CD4-positive, alpha-beta T cell treated with Interleukin-21 for 1 hour (primary cell): ENCODE measurements at places on chromosomes 6 and 20.

- no peak for DNase-seq
Observed at GRCh38 chr6:66838764-66839163, 1131.7 kb upstream of the EYS start.

GRCh38 chr6:90160013-90160412, 136.6 kb downstream of the BACH2 start:
- DNase-seq = no peak

- no peak for DNase-seq
Observed at GRCh38 chr20:13147071-13147963, 73.8 kb upstream of the ISM1 start.

GRCh38 chr20:25619514-25619913, 4.3 kb downstream of the NANP start:
- DNase-seq = no peak

DNA sequence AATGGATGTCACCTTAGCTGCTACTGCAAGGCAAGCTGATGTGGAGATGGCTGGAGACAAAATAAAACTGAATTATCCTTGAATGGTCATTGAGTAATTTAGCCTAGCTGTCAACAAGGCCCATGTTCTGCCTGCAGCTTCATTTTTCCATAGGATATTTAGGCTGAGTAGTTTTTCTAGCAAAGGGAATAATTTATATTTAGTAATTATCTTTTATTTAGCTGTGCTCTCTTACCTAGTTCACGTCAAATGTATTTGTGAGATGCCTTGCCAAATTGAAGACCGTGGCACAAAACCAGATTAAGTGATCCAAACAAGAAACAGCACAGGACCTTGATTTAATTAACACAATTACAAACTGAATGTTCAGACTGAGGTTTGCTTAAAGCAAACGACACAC, 77.4 kb upstream of the CEP162 start:
- DNase-seq = no peak

- DNase-seq = no peak
Observed at GRCh38 chr6:113560908-113561307, 296.2 kb upstream of the MARCKS start.

DNA sequence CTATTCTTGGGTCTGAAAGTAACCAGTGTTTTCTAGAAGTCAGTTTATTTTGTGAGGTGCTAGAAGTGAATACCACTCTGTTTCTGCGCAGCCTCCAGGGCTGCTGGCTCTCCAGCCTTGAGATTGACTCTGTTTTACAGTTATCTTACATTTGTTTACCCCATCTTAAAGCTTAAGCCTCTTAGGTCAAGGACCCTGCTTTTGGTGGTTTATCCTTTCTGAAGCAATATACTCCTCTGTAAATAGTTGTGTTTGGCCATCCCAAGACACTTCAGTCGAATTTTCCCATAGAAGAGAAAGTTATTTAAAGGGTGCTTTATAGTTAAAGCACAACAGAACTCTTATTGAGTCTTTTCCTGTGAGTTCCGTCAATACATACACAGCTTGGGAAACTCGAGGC, 190.6 kb upstream of the RSPO3 start:
- DNase-seq = no peak
